Cortex of kidney (tissue), 1 donor: ENCODE measurements at places on chromosomes 11 and 22.

- no peak for DNase-seq
These were observed 65.5 kb downstream of the GGTLC2 start for GRCh38 chr22:22709719-22710445.

DNA sequence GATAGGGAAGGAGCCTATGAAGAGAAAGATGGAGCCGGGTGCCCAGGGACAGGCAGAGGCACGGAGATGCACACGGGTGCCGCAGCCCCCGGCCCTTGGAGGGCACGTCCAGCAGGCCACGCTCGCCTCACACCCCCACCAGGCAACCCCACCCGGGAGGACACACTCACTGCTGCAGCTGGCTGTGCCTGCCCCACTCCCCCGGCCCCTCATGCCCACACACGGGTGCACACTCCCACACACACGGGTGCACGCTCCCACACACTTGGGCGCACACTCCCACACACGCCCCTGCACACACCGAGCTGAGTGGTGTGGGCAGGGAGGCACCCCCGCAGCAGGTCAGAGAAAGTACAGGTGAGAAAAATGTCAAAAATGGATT, 1.1 kb downstream of the MOB2 start:
- DNase-seq, result no peak

DNA sequence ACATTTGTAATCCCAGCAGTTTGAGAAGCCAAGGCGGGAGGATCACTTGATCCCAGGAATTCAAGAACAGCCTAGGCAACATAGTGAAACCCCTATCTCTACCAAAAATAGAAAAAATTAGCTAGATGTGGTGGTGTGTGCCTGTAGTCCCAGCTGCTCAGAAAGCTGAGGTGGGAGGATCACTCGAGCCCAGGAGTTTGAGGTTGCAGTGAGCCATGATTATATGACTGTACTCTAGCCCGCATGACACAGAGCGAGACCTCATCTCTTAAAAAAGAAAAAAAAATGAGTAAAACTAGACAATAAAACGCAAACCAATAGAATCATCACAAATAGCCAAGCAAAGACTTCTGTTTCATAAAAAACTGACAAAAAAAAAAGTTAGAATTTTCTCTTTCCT, 21.8 kb downstream of the NUCB2 start:
- DNase-seq, result no peak

- no peak for DNase-seq
These were observed 24.6 kb downstream of the FXYD6 start for GRCh38 chr11:117851852-117852251.

DNA sequence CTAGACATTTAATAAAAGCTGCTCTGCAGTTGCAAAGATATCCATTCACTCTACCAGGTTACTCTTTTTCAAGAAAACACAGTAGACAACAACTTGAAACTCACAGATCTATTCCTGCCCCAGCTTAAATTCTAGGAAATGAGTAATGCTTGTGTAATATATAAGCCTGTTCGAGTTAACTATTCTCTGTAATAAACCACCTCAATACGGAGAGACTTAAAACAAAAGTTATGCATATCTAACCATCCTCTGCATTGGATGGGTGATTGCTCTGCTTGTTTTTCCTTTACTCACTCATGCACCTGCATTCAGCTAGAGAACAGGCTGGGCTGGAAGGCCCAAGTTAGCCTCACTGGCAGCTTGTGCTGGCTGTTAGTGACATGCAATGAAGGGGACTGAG, 13.3 kb downstream of the LRRC4C start:
- DNase-seq, result no peak

GRCh38 chr11:10080138-10080537, 213.9 kb downstream of the SBF2 start:
- DNase-seq, result no peak

GRCh38 chr11:20762116-20762844, 92.9 kb downstream of the NELL1 start:
- DNase-seq, result no peak

DNA sequence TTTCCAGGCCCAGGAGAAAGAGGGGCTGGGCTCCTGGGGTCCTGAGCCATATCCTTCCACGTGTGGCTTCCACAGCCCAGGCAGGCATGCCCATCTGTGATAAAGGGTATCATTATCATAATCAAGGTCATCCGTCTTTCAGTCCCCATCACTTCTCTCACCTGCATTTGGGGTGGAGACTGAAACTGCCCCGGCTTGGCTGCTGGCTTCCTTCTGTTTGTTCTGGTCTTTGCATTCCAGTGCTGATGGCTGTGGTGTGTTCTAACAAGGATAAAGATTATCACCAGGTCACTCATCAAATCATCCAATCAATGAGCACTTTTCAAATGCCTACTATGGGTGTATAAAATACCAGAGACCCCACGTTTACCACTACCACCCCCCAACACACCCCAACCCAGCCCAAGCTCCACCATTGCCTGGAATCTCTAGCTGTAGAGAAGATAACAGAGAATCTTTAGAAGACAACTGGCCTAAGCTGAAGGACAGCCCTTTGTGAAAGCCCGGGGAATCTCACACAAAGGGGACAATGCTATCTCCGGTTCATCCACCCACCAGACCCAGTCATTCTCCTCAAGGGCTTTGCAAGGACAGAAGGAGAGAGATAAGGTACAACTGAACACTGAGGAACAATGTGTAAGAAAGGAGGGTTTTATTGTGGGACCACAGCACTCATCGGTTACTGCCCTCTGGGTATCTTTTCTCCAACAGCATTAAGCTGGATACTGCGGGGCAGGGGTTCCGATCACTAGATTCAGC, 54.9 kb downstream of the AHNAK start:
- no peak for DNase-seq

GRCh38 chr22:27747396-27748221, 53.9 kb downstream of the MN1 start:
- no peak for DNase-seq

DNA sequence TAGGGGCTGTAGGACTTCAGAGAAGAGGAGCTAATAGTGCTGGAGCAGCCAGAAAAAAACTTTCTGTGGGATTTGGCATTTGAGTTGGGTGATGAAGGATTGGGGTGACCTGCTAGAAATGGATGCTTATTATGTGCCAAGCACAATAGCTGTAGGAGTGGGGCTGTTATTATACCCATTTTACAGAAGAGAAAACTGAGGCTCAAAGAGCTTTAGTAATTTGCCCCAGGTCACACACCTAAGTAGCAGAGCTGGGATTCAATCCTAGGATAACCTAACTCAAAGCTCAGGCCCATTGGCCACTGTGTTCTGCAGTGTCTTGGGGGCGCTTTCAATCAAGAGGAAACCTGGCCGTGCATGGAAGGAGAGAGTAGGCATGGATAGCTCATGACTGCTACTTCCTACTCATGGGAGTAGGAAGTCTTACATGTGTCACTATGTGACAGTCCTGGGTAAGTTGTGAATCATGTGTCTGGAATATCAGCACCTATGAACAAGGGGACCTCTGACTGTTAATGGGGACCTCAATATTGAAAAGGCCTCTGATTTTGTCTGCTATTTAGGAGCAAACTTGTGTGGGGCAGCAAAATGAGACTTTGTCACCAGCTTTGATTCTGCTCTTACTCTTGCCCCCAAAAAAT, 6.1 kb upstream of the ELF5 start:
- no peak for DNase-seq

DNA sequence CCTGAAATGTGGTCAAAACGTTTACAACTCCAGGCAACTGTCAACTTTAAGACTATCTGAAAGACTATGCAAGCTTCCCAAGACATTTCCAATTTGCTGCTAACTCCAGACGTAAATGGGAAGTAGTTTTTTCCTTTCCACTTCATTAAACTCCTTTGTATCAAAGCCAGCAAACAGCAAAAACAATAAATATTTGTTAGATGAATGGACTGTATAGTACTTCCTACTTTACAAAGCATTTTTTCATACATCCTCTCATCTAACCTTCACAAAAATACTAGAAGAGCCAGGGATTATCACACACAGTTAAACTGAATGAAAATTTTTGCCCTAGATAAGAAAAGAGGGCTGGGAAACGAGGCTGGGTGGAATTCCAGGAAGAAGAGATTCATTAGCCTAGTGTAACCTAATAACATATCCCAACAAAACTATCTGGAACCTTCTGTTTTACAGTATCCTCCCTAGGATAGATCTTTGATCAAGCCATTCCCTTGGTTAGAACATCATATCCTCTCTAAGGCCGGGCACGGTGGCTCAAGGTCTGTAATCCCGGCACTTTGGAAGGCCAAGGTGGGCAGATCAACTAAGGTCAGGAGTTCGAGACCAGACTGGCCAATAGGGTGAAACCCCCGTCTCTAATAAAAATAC, 10.4 kb downstream of the NUP98 start:
- DNase-seq, result no peak

DNA sequence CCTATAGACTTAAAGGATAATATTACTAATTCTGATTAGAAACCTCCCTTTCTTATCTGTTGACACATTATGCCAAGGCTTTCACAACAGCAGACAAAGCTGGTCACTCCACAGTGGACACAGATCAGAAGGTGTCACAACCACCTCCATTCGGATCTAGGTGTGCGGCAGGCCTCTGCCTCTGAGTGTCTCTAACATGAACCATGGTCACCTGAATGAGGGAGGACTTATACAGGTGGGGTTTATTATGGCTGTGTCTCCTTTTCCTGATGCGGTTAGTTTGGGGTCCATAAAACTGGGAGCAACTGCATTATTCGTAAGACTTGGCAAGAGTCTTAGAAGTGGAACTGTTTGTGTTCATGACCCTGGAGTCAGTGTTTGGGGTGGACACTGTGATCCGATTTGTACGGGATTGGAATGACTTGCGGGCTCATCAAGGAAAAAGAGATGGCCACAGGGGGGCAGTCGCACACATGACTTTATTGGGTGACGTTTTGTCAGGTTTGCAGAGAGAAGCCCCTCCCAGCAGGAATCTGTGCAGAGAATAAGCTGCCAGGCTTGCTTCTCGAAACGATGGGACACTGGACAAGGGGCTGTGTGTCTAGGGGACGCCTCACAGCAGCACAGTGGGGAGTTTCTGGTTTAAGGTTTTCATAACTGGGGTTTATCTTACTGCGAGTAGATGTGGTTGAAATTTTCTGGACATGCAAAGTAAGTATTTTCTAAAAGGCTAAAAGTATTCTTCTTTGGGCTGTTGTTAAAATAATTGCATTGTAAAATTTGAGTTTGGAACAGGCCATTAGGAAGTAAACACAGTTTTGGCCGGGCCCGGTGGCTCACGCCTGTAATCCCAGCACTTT, 90.6 kb downstream of the GAB4 start:
- no peak for DNase-seq

- no peak for DNase-seq
These were observed 181.9 kb upstream of the BDNF start for GRCh38 chr11:27882066-27882697.

DNA sequence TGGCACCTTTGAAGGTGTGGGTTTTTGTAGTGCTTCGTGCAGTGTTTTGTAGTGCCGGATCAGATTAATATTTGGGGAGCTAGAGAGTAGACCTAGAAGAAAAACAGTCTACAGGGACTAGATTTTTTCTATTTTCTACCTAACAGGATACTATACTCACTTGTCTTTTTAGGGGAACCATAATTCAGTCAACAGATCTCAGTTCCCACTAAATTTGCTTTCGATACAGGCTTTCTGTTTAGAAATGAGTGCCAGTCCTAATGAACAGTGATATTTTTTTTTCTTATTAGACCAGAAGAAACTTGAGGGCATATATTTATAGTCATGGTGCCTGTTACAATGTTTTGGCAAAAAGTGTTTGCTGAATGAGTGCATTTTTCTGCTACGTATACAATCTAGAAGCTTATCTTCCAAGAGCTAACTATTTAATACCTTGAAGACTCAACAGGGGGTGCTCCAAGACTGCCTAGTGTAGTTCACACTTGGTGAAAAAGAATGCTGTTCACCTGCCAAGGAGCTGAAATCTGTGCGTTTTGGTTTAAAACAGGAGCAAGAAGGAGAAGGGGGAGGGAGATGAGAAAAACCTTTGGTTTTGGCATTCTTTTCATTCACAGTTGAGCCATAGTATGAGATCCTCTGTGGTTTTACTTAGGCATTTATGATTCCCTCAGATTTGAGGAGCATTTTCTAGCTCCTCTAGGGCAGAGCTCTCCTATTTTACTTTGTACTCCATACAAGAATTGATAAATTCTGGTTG, 44.9 kb upstream of the VSTM5 start:
- no peak for DNase-seq

- no peak for DNase-seq
These were observed 607.4 kb downstream of the NTM start for GRCh38 chr11:131977854-131978253.

GRCh38 chr11:10930972-10931760, 73.3 kb upstream of the ZBED5 start:
- no peak for DNase-seq

- DNase-seq, result no peak
These were observed 4.4 kb downstream of the BCL9L start for GRCh38 chr11:118921121-118921928.
